ENCODE measurements at places on chromosomes 3 and 15.

- DNase-seq = no peak
Measured at GRCh38 chr3:28980631-28981030, 300.2 kb upstream of the RBMS3 start.

GRCh38 chr3:21377071-21377769, 373.8 kb downstream of the ZNF385D start:
- no peak for DNase-seq

GRCh38 chr3:161389445-161390035, 18.2 kb upstream of the SPTSSB start:
- no peak for DNase-seq

- no peak for DNase-seq
Measured at GRCh38 chr15:101188637-101189408, 63.0 kb downstream of the CHSY1 start.

GRCh38 chr3:79172241-79172640, 595.6 kb downstream of the ROBO1 start:
- no peak for DNase-seq

DNA sequence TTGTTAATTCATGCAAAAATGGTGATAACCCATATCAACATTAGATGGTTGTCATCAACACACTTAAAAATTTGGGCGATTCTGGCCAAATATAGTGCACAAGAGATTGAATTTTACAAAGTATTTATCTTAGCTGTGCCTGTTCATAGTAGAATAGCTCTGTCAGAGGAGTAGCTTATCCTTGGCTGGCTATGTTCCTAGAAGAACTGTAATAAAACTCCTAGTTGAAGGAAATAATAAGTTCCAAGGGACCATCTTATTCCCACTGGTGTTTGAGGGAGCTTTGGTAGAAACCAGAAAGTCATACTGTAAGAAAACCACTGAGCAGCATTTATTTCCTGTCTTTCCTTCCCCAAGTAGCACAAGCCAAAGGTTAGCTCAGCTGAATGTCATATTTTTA, 201.8 kb downstream of the GRM7 start:
- no peak for DNase-seq

DNA sequence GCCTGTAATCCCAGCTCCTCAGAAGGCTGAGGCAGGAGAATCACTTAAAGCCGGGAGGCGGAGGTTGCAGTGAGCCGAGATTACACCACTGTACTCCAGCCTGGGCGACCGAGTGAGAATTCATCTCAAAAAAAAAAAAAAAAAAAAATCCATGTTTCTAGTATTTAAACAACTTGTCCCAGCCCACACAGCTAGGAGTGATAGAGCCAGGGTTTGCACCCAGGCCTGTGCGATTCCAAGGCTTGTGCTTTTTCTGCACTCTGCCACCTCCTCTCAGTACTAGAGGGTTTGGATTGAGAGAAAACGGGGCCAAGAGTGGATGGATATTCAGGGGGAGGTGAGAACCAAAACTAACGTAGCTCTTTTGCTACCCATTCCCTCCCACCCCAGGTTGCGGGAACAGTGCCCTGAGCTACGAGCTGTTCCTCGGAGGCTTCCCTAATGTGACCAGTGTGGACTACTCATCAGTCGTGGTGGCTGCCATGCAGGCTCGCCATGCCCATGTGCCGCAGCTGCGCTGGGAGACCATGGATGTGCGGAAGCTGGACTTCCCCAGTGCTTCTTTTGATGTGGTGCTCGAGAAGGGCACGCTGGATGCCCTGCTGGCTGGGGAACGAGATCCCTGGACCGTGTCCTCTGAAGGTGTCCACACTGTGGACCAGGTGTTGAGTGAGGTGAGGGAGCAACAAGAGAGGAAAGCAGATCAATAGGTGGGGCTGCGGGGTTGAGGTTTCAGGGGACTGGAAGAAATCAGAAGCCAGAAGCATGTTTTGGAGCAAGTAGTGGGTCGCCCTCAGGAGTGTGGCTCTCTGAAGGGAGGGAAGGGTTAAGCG, 4.1 kb downstream of the CAMK2N2 start:
- no peak for DNase-seq

- peak; percentile 83 for DNase-seq
Measured at GRCh38 chr3:5019411-5020241, 40.4 kb downstream of the BHLHE40 start.

DNA sequence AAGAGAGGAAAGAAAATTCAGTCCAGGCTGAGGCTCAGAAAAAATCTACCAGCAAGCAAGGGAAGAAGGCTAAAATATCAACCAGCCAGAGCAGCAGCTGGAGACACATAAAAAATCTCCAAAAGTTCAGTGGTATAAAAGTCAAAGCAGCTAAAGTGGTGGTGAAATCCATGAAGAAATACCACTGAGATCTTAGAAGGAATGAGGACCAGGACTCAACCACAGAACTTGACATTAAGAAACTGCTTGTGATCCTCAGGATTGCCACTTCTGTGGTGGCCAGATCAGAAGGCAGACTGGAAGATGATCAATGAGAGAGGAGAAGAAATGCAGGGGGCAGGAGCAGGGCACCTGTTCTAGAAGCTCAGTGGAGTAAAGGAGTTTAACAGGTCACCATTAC, 22.5 kb downstream of the CNTN3 start:
- DNase-seq = no peak

- peak; percentile 33 for DNase-seq
Measured at GRCh38 chr3:119582178-119582577, 2.9 kb downstream of the ADPRH start.

DNA sequence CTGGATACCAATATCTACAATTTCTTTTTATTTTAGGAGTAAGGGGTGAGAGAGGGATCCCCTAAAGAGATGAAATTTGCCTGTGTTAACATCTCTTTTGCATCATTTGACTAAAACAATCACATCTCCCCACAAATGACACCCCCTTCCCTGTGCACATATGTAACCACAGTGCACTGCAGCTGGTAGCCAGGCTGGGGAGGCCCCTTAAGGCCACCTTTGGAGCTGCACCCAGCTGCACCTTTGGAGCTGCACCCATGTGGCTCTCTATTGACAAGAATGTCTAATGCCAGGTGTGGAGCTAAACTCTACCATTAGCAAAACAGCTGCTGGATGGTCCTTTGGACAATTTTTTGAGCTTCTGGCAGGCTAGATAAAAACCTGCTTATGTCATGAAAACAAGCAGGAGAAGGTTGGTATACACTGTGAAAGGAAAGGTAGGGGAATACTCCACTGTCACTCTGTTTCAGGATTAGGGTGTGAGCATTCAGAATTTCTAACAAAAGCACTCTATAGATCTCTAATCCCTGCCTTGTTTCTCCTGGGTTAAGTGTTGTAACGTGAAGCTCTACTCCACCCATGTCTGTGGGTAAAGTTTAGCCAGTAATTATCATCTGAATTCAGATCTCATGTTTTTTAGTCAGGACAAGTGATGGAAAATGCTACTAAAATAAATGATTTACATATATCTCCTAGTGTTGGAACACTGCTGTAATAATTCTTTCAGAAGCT, 52.1 kb downstream of the TFG start:
- peak; percentile 6 for DNase-seq

GRCh38 chr15:29220852-29221251, 48.8 kb downstream of the NSMCE3 start:
- no peak for DNase-seq

DNA sequence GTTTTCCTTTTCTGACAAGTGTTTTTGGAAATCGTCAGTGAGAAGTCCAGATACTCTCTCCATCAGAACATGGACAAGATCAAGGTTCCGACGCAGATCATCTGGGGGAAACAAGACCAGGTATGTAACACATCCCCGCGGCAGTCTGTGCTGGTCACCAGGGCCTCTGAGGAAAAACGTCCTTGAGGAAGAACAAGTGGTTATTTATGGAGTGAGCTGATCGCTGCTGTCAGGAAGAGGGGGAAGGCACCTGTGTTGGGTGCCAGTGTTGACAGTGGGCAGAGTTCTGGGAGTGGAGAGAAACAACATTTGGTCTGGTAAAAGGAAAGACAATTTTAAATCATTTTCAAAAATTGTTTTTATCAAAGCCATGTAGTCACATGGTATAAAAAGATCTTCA, 20.7 kb upstream of the RPP14 start:
- DNase-seq = no peak

DNA sequence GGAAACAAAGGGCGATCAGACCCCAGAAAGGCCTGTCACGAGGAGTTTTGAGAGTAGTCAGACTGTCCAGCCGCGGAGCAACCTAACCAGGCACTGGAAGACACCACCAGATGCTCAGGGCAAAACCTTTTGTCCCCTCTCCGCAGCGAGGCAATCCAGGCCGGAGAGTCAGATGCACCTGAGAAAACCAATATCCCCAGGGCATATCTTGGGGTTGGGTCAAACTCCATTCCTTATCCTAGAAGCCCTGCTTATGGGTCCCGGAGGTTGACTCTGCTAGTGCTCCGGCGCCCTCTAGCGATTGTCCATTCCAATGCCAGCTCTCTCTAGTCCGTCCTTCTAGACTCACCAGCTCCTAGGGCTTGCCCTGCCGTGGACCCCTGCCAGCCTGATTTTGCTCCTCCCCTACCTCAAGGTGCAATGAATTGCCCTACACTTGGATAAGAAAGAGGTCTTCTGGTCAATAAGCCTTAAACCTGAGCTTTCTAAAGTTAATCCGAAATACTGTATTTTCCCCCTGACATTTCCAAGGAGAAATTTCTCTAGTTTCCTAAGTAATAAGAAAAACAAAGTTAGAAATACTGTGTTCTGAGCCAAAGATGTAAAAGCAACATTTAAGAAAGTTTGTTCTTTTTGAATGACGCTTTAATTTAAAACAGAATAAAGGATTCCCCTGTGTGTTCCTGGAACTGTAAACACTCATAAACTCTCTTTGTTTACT, 5.5 kb downstream of the CPNE4 start:
- DNase-seq = peak; percentile 47

DNA sequence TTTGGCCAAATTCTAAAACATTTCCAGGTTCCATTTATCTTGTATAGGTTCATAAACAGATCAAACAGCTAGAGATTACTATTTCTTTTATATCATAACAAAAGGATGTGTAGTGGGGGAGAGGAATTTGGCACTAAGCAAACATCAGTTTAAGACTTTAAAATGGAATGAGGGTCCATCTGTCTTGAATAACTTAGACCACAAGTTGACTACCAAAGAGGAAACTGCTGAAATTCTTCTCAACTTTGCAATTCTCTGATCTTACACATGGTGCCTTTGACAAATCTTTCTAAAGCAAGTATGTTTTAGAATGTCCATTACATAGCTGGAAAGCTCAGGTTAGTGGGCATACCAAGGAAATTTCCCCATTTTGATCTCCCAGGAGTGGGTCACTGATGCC, 140.5 kb upstream of the ADAMTS9 start:
- DNase-seq = no peak

DNA sequence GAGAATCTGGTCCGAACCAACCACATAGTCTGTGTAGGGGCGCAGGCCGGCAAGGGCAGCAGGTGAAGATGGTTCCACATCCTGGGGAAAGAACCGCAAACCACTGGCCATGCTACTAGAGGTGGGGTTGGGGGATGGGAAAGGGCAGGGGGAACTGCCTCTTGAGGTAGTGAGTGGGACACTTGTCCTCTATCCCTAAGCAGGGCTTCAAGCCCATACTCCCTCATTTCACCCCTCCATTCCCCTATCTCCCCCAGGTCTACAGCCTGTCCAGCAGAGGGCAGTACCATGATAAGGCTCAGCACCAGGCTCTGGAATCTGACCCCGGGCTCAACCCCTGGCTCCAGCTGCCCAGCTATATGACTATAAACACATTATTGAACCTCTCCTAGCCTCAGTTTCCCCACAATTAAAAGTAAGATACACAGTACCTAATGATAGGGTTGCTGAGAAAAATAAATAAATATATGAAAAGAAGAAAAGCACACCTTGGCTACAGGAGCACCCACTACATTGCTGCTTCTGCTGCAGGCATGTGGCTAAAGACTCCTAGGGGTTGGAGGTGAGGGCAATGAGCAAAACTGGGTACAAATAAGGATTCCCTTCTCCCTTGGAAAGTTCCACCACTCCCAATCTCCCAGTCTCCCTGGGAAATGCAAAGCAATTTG, 6.3 kb downstream of the GORASP1 start:
- peak; percentile 65 for DNase-seq

- DNase-seq = no peak
Measured at GRCh38 chr3:41362638-41363559, 163.6 kb downstream of the CTNNB1 start.

DNA sequence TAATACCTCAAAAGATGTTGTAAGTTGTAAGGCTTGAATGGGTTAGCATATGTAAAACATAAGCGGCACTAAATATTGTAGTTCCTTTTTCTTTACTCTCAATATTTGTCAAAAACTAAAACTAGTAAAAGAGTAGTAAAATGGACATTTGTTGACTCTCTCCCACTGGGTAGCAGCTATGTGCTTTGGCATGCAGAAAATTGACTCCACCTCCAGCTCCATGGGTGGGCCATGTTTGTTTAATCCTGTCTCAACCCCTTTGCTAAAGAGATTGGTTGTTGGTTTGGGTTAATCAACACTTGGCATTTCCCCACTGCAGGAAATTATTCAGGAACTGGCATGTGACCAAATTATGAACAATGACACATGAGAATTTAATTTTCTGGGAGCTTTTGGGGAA, 114.8 kb downstream of the EOMES start:
- no peak for DNase-seq
